ENCODE measurements at places on chromosomes 1 and 21. TPM values are rescaled to one million over a fixed set of nuclear protein-coding genes. Genes with fewer than 3 reads are reported as not detected.

The SIM2 gene
- total RNA-seq = not detected

The TSPAN2 gene
- 8.1 TPM for total RNA-seq

The B3GALT5 gene
- 0.06 TPM for total RNA-seq

The GJA9 gene
- not detected for total RNA-seq

The HAO2 gene
- not detected for total RNA-seq

The SNRNP40 gene
- total RNA-seq = 138 TPM

The LCE2A gene
- not detected for total RNA-seq

The DTL gene
- total RNA-seq = 10.0 TPM

The PALMD gene
- total RNA-seq = 77.9 TPM

The NTMT2 gene
- not detected for total RNA-seq

The F11R gene
- total RNA-seq = 84.2 TPM

The B3GALT2 gene
- total RNA-seq = 0.65 TPM

The NHLH2 gene
- not detected for total RNA-seq

The LAMC1 gene
- 412 TPM for total RNA-seq

The LMX1A gene
- not detected for total RNA-seq

The HSD11B1 gene
- total RNA-seq = not detected

The SPRR2F gene
- total RNA-seq = not detected

The GSTM5 gene
- not detected for total RNA-seq

The OLIG2 gene
- not detected for total RNA-seq

The HHAT gene
- 2.9 TPM for total RNA-seq

The C1orf174 gene
- 26.3 TPM for total RNA-seq

The GABRD gene
- 0.13 TPM for total RNA-seq

The ARTN gene
- 0.13 TPM for total RNA-seq

The C1orf87 gene
- not detected for total RNA-seq

The GJB4 gene
- total RNA-seq = not detected

The TNFRSF4 gene
- 2.1 TPM for total RNA-seq

All from bladder microvascular endothelial cell (primary cell).